NCI-H69 (cell line): ENCODE measurements at places on chromosomes 13 and 19.
A peak's percentile ranks its signal among the peaks of the same experiment; 100 is the strongest.

DNA sequence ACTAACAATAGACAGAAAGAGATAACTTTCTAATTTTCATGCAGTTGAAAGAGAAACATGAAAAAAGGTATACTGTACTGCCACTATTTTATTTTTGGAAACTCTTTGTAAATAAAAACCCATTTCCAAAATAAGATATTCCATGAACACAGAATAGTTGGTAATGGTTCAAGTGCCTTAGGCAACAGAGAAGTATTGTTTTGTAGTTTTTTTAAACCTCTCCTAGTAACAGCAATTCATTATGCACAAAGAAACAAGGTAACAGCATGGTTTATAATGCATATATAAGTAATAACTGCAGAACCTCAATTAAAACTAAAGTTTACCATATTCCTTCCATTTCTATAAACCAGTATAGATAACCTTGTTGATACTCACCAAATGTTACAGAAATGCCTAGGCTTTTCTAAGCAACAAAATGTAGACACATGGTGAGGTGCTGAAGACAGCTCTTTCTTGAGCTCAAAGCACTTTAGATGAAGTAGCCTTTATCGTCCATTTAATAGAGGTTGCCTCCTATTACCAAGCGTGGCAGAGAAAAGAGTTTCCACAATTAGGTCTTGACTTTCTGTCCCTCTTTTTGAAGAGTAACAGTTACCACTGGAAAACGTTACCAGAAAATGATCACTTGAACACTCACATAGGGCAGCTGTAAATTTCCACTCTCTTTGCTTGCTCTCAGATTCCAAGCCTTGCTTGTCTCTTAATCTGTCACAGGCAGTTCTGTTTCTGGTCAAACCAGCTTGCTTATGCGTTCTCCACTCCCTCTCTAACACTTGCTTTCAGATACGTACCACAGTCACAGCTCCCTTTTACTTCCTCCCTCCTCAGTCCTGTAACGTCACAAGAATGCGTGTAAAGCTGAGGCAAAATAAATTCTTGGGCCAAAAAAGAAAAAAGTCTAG lies 42.9 kb downstream of the CAB39L start:
- no peak for DNase-seq

DNA sequence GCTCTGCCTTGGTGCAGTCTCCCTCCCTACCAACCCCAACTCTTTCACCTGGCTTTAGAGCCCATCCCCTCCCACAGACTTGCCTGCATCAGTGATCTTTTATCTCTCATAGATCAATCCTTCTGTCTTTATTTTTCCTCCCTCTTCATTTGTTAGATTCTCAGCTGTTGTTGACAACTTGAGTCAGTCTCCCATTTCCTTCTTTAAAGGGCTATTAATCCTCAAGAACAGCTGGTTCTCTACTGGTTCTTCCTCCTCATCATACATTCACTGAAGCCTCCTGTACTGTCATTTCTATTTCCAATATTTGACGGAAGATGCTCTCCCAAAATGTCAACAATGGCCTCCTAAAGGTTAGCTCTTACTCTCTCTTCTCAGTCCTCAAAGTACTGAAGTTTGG lies 408.2 kb downstream of the TBC1D4 start:
- no peak for DNase-seq

- no peak for DNase-seq
Observed at GRCh38 chr13:50334944-50335343, 319.7 kb downstream of the KCNRG start.

DNA sequence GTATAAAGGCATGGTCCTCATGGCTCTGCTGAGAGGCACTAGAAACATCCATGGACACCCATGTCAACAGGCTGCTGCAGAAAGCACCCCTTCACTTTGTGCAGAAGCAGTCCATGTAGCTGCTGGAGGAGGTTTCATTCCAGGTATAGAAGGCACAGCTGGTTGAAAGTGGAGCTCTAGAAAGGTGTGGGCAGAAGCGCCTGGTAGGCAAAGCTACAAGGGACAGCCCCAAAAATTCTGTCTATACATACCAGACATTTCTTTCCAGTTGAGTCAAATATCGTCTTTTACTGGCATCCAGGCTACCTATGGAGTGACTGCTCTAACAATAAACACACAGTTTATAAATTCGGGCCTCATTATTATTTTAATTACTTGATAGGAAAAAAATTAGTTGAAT lies 129.3 kb downstream of the ENOX1 start:
- no peak for DNase-seq

DNA sequence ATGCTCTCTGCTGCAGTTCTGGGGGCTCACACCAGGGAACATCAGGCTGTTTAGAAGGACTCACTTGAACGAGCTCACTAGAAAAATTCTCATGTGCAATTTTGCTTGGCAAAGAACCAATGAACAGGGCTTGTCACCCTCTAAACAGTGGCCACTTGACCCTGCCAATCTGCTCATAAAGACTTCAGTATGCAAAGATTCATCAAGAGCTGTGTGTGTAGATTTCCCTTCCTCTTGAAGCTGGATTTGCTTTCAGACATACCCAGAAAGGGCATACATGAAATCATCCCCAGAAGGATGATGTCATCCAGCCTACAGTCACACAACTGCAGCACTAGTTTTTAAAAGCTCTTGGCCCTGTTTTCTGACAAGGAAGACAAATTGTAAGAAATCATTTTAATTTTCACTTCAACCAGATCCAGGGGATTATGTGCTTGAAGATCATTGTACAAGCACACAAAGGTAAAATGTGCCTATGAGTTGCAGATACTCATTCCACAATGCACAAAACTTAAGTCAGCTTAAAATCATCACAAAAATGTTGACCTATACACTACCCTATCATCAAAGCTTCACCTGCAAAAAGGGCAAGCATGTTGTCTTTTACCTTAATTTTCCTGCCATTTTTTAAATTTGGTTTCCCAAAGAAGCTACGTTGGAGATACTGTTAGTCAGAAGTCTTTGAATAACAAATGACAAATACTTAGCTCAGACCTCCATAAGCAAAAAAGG lies 5.2 kb upstream of the STK24 start:
- peak; percentile 73 for DNase-seq

DNA sequence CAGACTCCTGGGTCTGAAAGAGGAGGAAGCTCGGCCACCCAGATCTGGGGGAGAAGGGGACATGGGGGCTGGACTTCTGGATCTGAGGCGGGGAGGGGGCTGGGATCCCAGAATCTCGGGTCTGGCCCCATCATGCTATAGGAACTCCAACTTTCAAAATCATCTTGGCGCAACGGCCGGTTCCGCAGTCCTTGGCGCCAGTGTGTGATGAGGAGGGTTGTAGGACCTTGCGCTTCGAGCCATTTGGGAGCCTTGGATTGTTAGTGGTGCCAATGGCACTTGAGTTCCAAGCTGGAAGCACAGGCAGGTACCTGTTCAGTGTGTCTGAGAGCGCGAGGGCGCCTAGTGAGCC lies 324 bp downstream of the RUVBL2 start:
- peak; percentile 43 for DNase-seq

- DNase-seq, result no peak
Observed at GRCh38 chr19:16316506-16316882, 8.1 kb upstream of the KLF2 start.

GRCh38 chr13:29105779-29106178 lies 285.6 kb downstream of the MTUS2 start:
- peak; percentile 1 for DNase-seq

GRCh38 chr13:40352380-40352778 lies 314.1 kb downstream of the FOXO1 start:
- DNase-seq, result no peak
